Aorta (tissue), 5 donors: ENCODE measurements at places on chromosomes 3 and 15.

DNA sequence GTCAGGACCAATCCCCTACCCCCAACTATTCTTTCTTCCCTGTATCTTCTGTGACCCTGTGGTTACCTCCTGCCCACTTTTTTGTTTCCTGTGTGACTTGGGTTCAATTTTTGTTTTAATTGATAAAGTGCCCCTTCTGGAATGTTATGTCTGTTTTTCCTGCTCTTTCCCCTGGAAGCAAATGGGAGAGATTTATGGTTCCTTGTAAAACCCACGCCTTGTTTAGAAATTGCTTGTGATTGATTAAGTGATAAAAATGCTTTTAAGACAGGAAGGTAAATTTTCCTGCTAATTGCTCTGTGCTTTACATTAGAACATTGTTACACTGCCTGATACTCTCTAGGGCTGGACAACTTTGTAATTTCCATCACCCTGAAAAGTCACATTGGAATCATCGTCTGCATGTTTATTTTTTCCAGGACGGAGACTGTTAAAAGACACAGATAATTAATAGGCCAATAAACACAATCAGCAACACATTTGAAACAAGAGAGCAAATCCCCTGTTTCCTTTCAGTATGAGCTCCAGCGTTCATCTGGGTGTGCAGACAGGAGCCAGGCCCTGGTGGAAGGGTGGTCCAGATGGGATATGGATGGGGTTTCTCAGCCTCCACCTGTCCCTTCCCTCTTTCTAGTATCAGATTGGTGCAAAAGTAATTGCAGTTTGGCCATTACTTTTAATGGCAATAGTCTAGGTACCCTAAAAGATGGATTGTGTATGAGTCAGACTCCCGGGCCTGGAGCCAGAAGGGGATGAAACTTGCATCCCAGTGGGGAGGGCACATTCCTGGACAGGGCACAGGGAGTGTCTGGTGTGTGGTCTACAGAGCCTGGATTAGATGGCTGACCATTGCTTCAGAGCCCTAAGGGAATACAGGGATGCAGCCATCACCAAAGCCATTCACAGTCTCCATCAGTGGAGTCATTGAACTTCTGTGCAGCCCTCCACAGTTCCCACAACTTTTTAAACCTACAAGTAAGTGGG is 58.1 kb upstream of the AGBL1 start:
- no peak for DNase-seq

DNA sequence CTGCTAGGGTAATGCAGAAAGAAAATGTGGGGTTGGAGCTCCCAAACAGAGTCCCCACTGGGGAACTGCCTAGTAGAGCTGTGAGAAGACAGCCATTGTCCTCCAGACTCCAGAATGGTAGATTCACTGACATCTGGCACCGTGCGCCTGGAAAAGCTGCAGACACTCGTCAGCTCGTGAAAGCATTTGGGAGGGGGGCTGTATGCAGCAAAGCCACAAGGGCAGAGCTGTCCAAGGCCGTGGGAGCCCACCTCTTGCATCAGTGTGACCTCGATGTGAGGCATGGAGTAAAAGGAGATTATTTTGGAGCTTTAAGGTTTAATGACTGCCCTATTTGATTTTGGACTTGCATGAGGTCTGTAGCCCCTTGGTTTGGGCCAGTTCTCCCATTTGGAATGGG is 242.9 kb downstream of the VGLL3 start:
- DNase-seq: no peak

GRCh38 chr3:44120721-44121582 is 120.7 kb upstream of the TOPAZ1 start:
- no peak for DNase-seq

GRCh38 chr3:97689962-97690361 is 74.6 kb upstream of the ARL6 start:
- DNase-seq: no peak

GRCh38 chr3:195907934-195908693 is at the start of gene TNK2:
Gene TNK2 (minus strand): TSS chr3:195908551. CDS start chr3:195888588, 19,963 bp downstream.
- DNase-seq: peak; percentile 79

GRCh38 chr3:146928421-146929059 is 323.4 kb upstream of the PLSCR5 start:
- no peak for DNase-seq

- DNase-seq: peak; percentile 82
Measured at GRCh38 chr3:150410311-150411105, 2.4 kb downstream of the TSC22D2 start.

GRCh38 chr3:178260887-178261565 is 275.2 kb upstream of the KCNMB2 start:
- DNase-seq: no peak

DNA sequence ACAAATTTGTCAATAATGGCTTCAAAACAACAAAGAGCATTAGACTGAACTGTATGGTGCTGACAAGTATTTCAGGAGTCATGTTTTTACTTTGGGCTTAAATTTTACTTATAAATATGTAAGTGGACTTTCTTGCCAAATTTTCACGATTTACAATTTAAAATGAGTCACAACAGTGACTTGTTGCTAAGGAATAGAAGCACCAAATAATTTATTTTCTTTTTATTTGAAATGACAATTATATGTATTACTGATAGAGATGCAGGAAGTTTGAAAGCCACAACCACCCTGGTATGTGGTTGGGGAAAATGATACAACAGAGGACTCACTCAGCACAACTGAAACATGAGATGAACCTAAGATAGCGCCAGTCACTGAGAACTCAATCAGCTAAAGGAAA is 90.3 kb downstream of the FMN1 start:
- no peak for DNase-seq

GRCh38 chr3:179640469-179640868 is 12.4 kb upstream of the USP13 start:
- DNase-seq: no peak

DNA sequence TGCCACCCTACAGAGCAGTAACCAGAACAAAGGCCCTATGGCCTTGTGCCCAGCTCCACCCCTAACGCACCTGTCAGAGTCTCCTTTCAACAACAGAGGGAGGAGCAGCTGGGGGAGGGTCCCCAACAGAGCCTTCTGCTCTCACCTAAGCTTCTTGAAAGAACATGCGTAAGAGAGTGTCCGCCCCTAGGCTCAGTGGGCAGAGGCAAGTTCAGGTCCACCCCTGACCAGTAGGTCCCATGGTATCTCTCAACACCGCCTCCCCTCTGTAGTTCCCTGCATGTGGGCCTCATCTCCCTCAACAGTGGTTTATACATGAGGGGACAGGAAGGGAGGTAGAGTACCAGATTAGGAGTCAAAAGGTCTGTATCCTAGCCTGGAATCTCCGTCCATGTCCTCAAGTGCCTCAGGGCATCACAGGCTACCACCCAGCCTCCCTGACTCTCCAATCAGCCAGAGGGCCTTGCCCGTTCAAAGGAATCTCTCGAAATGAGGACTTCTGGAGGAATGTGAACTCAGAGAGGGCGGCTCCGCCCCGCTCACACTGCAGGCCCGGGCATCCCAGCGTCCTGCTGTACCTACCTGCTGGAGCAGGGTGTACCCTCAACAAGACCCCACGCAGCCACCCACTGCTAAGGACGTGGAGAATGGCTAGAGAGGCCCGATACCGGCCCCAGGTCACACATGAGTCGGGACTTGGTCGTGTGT is 680 bp downstream of the POC1A start:
- DNase-seq: peak; percentile 57

DNA sequence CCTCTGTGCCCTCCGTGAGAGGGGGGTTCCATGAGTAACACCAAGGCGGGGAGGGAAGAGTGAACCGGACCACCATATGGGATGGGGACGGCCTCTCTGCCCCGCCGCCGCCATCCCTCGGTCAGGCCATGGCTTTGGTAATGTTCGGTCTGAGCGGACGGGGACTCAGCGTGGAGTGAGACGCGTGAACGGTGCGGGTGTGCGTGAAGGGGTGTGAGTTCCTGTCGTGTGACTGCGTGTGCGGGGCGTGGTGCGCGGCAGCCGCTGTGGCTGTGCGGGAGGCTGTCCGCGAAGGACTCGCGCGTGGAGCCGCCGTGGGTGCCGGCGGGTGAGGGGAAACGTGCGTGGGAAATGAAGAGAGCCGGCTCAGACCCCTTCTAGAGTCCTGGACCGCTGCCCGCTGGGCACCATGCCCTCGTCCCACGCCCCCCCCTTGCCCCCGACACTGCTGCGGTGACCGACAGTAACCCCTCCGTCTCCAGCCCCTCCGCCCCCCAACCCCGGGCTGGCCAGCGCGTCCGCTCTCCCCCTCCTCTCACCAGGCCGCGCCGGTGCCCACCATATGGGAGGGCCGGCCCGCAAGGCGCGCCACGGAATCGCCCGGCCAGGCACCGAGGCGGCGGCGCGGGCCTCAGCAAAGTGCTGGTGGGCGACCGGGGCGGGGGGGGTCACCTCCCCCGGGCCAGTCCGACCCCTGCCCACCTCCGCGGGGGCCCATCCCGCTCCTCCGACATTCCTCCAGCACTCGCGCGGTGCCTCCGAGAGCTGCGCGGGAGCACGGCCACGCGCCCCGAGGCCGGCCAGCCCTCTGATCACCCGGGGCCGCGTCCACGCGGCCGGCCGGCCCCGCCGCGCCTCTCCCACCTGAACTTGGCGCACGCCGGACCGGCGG is 589 bp downstream of the KLF15 start:
- DNase-seq: peak; percentile 84

DNA sequence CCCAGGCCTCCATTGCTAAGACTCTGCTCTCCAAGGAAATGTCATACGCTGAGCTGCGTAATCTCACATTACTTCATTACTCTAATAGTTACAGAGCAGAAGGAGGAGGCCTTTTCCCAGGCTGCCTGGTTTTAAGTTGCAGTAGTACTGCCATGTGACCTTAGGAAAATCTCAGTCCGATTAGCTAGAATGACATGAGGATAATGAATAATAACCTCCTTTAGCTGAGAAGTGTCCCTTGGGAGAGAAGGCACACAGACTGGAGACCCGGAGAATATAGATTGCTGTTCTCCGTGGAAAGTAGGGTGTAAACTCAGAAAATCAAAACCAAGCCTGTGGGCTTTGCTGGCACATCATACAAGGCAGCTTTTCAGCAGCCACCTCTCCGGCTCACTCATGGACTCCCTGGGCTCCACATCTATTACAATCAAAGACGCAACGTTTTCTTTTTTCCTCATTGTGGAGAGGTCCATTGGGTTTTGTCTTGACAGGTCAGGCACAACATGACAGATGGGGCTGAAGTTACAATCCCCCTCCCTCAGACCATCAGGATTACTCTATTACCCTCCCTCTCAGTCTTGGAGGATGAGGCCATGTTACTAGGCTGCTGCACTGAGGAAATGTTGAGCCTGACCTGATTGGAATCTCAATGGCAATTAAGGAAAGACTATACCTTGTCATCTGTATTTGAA is 134.8 kb upstream of the MB21D2 start:
- DNase-seq: no peak

DNA sequence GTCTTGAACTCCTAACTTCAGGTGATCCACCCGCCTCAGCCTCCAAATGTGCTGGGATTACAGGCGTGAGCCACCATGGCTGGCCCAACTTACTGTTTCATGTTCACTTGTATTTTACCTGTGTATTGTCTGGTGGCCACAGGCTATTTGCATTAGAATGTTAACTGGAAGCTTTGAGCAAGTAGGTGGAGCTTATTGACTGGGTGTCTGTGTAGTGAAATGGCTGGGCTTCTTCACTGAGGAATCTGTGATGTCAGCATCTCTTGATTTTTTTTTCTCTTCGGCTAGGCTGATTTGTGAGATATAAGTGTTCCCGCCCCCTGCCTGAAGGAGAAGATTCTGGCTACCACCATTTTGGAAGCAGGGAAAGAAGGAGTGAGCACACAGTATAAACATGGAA is 237.8 kb upstream of the PEX5L start:
- no peak for DNase-seq

DNA sequence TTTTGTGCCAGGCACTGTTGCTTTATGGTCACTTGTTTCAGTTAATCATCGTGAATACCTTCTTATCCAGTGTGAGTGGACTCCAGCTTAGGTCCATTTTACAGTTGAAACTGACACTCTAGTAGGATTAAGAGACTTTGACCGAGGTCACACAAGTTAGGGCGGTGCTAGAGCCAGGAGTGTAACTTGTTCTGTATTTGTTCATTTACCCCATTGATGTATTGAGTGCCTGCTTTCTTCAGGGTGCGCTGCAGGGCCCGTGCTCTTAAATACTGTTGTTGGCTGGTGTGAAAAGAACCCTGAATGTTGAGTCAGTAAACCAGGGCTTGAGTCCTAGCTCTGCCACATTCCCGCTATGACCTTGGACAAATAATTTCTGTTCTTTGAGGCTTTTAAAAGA is 15.4 kb downstream of the PDHB start:
- DNase-seq: no peak

DNA sequence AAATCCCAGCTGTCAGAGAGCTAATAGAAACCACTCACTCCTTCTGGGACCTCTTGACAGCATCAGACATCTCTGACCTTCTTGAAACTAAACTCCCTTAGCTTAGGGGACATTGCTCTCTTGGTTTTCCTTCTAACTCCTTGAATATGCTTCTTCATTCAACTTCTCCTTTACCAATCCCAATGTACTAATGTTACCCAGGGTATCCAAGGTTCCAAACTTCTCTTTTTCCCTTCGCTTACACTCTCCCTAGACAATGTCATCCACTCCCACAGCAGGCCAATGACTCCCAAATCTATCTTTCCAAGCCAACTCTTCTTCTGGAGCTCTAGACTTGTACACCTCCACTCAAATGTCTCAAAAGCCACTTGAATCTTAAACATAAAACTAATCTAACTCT is 14.6 kb downstream of the HEXA start:
- no peak for DNase-seq

GRCh38 chr15:79093352-79093935 is 2.9 kb upstream of the RASGRF1 start:
- DNase-seq: peak; percentile 22

DNA sequence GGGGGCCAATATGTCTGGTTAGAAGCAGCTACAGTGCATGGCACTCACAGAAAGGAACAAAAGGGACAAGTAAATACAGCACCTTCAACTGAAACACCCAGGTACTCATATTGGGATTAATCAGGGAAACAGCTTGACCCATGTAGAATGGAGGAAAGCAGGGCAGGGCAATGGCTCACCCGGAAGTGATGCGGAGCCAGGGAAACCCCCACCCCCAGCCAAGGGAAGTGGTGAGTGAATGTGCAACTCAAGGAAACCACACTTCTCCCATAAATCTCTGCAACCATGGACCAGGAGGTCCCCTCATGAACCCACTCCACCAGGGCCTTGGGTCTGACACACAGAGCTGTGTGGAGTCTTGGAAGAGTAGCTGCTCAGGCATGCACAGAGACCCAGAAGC is 117.1 kb downstream of the MTHFS start:
- no peak for DNase-seq

GRCh38 chr3:126438746-126439145 is 36.9 kb downstream of the ZXDC start:
- DNase-seq: peak; percentile 59

DNA sequence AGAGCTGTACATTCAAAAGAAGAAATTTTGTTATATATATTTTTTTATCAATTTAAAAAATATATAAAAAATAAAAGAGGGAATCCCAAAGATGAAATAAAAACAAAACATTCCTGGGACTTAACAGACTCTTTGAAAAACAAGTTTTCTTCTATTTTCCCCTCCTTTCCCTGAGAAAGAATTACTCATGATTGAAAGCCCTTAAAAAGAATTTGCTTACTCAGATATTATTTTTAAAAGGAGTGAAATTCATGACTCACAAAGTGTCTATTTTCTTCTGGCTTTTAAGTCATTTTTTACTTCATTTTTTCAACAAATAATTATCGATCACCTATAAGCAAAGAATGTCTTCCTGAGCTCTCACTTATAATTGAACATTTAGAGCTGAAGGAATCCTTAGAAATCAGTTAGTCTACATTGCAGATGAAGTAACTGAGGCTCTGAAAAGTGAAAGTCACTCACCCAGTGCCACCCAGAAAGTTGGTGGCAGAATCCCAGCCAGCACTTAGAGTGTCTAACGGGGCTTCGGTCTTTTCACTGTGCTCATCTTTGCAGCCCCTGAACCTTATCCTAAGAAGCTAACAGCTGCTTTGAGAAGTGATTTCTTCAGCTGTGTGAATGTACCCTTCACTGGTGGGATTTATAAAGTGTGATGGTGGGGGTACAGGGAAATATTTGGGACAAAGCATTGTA is 42.5 kb upstream of the NUDT16 start:
- DNase-seq: no peak
